Osteoblast (primary cell): ENCODE measurements at places on chromosomes 16 and 17.
A peak's percentile ranks its signal among the peaks of the same experiment; 100 is the strongest.

- no peaks in the 10 kb centered on the region for H3K36me3 ChIP-seq
- H3K27ac ChIP-seq: peak overlapping the region; percentile 81
- peaks cover 49% of the 10 kb centered on the region for H3K4me1 ChIP-seq
- no peak overlapping the region for H3K4me3 ChIP-seq
- no peaks in the 10 kb centered on the region for H3K27me3 ChIP-seq
- DNase-seq: peak; percentile 94
Observed at GRCh38 chr17:77316191-77316641, 175.4 kb downstream of the SEC14L1 start.

DNA sequence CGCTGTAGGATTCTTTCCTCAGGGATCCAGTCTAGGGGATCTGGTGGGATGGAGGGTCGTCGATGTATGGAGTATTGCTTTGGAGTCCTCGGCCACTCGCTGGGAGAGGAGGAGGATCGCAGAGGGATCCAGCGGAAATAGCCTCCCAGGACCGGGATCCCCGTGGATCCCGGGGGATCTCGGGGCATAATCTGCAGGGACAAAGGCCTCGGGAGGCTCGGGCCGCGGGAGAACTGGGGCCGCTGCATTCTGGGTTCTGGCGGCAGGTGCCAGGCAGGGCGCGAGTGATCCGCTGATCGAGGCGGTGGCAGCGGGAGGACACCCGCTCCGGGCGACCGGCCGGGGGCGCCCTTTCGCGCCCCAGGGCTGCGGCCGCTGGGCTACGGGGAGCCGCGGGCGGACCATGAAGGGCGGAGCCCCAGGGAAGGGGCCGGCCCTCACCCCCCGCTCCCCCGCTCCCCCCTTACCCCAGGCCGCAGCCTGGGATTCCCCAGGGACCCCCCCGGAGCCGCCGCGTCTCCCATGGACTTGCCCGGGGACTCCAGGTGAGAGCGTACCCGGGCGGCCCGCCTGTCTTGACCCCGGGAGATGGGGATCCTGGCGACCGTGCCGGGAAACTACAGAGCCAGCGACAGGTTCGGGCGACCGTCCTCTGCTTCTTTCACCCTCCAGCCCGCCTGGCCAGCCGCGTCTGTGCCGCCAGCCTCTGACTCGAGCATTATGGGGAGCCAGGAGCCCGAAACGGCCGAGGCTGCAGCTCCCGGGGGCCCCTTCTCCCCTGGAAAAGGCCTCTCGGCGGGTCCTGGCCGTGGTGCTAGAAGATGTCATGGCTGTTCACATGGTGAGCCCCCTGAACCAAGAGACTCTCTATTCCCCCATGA, 604 bp downstream of the PRR14 start:
- H3K27ac ChIP-seq: peak overlapping the region; percentile 81
- no peaks in the 10 kb centered on the region for H3K27me3 ChIP-seq
- H3K4me3 ChIP-seq: peak overlapping the region; percentile 98
- peaks cover 30% of the 10 kb centered on the region for H3K36me3 ChIP-seq

DNA sequence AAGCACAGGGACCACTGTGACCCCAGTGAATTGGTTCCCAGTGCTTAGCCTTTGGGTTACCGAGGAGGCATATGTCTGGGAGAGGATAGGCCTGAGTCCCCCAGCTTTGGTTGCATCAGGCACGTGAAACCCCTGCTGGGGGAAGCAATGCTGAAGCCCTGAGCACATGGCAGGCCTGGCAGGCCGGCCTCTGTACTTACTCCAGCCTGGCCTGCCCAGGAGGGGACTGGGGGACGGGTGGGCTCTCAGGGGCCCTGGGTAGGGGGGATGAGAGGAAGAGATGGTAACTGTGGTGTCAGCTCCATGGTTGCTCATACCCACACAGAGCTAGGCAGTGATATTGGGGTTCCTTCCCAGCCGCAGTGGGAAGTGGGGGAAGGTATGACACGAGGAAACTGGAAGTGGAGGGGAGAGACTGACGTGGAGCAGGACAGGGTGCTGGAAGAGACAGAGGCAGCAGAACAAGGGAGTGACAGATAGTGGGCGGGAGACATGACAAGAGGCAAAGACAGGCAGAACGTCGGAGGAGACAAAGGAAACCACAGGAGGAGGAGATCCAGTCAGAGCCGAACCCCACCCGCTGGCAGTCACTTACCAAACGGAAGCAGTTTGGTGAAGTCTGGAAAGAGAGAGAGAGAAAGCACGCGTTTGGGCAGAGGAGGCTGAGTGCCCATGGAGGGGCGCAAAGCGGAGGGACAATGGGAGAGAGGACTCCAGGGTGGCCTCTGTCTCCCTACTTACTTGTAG, 9.1 kb downstream of the TMEM208 start:
- peaks cover 15% of the 10 kb centered on the region for H3K4me1 ChIP-seq
- H3K27me3 ChIP-seq: no peaks in the 10 kb centered on the region
- H3K36me3 ChIP-seq: peaks cover 76% of the 10 kb centered on the region
- H3K4me3 ChIP-seq: no peak overlapping the region
- no peak overlapping the region for H3K27ac ChIP-seq

DNA sequence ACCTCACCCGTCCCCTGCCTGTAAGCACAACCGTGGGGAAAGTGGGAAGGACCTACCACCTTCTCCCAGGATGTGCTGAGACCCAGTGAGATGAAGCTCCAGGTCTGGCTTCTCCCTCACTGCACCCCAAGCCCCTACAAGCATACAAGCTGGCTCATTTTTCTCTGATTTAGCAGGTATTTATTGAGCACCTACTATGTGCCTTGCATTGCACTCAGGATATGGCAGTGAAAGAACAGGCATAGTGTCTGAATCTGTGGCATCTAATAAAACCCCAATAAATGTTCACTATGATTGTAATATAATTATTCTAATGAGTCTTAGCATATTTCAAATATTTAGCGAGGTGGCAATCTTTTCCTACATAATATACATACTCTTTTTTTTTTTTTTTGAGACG, 84.5 kb downstream of the LITAF start:
- H3K27ac ChIP-seq: no peak overlapping the region
- peaks cover 14% of the 10 kb centered on the region for H3K4me1 ChIP-seq
- H3K36me3 ChIP-seq: no peaks in the 10 kb centered on the region
- no peaks in the 10 kb centered on the region for H3K27me3 ChIP-seq

DNA sequence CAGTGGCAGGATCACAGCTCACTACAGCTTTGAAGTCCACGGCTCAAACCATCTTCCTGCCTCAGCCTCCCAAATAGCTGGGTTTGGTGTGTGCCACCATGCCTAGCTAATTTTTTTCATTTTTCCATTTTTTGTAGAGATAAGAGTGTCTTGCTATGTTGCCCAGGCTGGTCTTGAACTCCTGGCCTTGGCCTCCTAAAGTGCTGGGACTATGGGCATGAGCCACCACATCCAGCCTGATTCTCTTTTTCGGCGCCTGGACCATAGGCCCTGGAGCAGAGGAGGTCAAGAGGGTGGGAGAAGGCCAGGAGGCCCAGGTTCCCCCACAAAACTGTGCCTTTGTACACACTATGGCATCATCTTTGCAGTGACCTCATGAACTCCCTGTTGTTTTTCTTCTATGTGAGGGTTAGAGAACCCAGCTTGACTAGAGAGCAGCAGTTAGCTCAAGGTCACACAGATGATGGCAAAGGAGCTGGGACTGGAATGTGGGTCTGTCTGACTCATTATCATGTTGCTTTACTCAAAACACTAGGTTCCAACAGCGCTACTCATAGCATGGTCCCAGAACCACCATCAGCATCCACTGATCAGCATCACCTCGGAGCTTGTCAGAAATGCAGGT, 16.3 kb downstream of the SCN4A start:
- H3K4me1 ChIP-seq: no peaks in the 10 kb centered on the region
- no peak overlapping the region for H3K27ac ChIP-seq
- DNase-seq: peak; percentile 94
- H3K36me3 ChIP-seq: no peaks in the 10 kb centered on the region
- peaks cover 3% of the 10 kb centered on the region for H3K27me3 ChIP-seq
- no peak overlapping the region for H3K4me3 ChIP-seq

DNA sequence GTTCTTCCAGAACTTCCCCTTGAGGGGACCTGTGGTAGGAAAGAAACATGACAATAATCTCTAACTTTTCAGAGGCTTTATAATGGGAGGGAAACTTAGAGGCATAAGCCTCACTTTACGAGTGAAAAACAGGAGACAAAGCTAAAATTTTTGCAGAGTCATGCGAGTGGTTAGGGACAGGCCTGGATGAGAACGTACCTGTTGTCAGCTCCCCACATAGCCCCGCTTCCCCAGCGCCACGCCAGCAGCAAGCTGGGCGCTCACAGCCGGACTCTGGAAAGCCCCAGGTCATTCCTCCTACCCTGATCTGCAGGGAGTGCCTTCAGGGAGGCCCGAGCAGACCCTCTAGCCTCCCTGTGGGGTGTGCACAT, 53.6 kb downstream of the LDHD start:
- no peaks in the 10 kb centered on the region for H3K4me1 ChIP-seq
- no peaks in the 10 kb centered on the region for H3K36me3 ChIP-seq
- no peak overlapping the region for H3K4me3 ChIP-seq
- no peak for DNase-seq
- no peak overlapping the region for H3K27ac ChIP-seq

DNA sequence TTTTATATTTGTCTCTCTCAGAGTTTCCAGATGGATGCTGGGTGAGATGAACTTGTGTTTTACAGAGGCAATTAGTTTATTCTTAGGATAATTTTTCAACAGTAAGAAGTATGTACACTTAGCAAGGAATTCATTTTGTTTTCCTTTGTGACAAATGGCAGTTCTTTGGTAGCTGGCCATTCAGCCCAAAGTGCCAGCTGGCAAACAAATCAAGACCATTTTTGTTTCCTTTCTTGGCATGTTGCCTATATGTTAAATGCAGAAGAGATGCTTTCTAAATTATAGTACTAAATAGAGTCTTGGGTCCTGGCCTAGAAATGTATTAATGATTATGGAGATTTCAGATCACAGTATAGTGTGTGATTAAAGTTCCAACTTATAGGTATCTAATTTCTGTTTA, 337.1 kb downstream of the CNTNAP4 start:
- H3K27ac ChIP-seq: no peak overlapping the region
- no peaks in the 10 kb centered on the region for H3K27me3 ChIP-seq
- no peaks in the 10 kb centered on the region for H3K4me1 ChIP-seq
- H3K4me3 ChIP-seq: no peak overlapping the region
- no peaks in the 10 kb centered on the region for H3K36me3 ChIP-seq
- DNase-seq: no peak

DNA sequence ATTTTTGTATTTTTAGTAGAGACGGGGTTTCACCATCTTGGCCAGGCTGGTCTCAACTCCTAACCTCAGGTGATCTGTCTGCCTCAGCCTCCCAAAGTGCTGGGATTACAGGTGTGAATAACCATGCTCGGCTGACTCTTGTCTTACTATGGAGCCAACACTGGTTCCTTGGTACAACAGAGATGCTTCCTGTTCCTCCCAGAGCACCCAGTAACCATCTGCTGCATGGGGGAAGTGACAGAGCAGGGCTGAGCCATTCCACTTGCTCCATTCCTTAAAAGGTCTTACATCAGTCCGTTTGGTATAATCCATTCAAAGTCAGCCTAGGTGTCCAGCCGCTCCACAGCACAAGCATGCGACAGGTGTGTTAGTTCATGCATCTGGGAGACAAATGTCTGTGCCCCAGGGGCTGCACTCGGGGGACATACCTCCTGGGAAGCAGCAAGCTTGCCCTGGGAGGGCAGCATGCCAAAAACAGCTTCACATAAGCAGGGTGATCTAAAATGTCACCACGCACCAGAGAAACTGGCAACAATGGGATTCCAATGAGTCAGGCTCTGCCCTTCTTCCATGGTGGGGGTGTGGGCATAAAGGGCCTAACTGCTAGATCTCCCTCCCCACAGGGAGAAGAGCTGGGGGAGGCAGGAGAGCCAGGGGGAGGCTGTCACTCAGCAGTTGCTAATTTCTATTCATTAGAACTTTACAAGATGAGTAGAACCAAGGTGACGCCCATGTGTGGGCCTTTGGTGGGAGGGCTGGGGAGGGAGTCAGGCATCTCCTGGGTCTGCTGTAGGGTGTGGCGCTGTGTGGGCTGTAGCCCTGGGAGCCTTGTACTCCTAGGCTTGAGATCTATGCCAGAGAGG, 35.5 kb downstream of the PIPOX start:
- no peak overlapping the region for H3K4me3 ChIP-seq
- DNase-seq: peak; percentile 94
- peaks cover 11% of the 10 kb centered on the region for H3K36me3 ChIP-seq
- peaks cover 11% of the 10 kb centered on the region for H3K4me1 ChIP-seq

- no peak overlapping the region for H3K27ac ChIP-seq
- no peak for DNase-seq
- no peaks in the 10 kb centered on the region for H3K4me1 ChIP-seq
Observed at GRCh38 chr16:57696240-57696639, 1.6 kb downstream of the DRC7 start.

GRCh38 chr16:72969812-72970211, 78.1 kb downstream of the ZFHX3 start:
- no peaks in the 10 kb centered on the region for H3K27me3 ChIP-seq
- H3K27ac ChIP-seq: no peak overlapping the region
- DNase-seq: no peak
- no peaks in the 10 kb centered on the region for H3K4me1 ChIP-seq
- H3K4me3 ChIP-seq: no peak overlapping the region
- H3K36me3 ChIP-seq: peaks cover 9% of the 10 kb centered on the region

DNA sequence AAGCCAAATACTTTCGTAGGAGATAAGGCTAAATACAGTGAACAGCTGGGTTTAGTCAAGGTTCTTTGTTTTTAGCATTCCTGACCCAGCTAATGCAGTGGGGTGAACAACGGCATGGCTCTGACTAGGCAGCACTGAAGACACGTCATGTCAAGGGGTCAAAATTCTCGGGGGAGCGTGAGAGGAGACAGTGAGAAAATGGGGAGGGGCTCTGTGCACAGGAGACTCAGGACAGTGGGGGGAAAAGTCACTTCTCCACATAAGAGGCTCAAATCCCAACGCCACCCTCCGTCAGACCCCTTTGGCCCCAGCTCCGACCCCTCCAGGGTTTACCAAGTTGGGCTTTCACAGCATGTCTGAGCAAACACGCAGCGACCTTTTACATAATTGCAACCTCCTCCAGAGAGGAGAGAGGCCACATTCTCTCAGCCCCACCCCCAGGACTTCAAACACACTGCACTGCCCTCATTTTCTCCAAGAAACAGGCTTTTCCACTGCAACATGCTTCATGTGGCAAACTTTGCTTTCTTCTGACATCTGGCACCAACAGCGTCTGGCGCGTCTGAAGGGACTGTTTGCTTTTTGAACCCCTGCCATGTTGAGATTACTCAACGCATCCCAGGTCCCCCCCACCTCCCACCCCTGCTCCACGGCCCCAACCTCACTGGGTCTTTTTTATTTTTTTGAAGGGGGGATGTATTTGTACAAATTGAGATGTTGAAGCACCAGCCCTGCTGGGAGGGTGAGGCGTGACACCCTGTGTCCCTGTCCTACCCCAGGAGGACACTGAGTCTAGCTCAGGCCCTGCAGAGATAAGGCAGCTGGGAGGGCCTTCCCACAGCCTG, 30.0 kb downstream of the AXIN2 start:
- peak overlapping the region; percentile 31 for H3K4me3 ChIP-seq
- peak; percentile 91 for DNase-seq
- peak overlapping the region; percentile 65 for H3K27ac ChIP-seq
- no peaks in the 10 kb centered on the region for H3K27me3 ChIP-seq
